ENCODE measurements at places on chromosomes 2 and 18.
A peak's percentile ranks its signal among the peaks of the same experiment; 100 is the strongest.

DNA sequence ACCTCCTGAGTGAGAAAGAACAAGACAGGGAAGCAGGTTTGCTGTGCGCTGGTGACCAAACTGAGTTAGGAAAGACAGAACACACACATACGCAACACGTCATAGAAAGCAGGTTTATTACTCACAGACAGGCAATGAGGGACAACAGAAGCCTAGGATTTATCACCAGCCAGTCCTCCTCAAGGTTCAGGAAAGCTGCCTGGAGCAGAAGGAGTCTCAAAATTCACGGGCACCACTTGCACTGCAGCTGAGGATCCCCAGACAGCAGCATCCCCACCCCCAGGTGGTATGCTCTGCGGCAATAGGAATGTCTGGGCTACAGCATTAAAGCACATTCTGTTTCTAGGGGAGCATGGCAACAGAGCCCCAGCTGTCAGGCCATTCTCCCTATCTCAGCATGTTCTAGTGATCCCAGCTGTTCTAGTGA lies 284.4 kb upstream of the RGPD4 start:
- peak; percentile 4 for DNase-seq

GRCh38 chr18:3924455-3924854 lies 474.5 kb downstream of the TGIF1 start:
- DNase-seq: no peak

- DNase-seq: no peak
Observed at GRCh38 chr18:28078849-28079248, 98.1 kb downstream of the CDH2 start.

DNA sequence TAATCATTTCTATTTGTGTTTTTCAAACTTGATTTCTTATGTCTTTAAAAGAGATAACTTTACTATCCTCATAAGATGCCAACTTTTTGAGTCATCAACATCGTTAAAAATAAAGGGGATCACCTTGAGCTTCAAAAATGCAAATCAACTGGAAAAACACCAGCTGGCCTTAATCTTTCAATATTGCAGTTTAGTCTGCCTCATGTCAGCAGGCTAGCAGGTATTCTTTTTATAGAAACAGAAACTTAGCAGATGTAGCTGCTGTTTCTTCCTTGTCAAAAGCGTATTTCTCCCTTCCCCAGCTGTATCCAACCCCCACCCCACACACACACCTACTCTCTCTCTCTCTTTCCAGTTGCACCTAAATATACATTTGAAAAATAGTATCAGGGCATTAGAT lies 154.1 kb upstream of the ZNF804A start:
- no peak for DNase-seq

GRCh38 chr18:60070631-60071030 lies 170.8 kb downstream of the PMAIP1 start:
- DNase-seq: no peak

DNA sequence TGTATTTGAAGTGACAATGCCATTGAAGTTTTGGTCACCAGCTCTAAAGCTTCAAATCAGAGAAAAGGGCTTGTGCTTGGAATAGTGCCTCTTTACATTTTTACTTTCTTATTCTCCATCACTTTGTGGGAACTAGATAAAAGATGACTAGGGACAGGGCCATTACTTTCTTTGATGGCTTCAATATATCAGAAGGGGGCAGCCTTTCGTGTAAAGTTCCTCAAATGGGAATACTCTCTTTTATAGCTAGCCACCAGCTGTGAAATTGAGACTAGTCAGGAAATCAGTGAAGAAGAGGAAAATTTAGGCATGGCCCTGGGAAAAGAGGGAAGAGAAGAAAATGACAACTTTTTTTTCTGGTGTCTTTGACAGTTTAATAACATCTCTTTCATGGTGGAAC lies 242.5 kb downstream of the DCC start:
- DNase-seq: no peak

DNA sequence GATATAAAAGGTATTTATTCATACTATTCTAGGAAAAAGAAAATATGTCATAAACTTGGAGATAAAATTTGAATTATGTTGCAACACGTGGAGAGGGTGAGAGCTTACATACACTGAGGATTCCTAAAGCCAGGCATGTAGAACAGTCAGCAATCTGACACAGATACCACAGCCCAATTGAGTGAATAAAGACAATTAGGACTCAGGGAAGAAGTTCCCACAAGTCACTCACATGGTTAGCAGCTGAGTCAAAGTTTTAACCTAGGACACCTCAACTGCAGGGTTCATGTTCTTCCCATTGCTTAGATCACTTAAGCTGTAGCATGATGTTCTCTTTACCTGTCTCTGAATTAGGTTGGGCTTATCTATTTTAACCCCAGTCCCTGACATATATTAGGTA lies 189.5 kb downstream of the CMPK2 start:
- no peak for DNase-seq

DNA sequence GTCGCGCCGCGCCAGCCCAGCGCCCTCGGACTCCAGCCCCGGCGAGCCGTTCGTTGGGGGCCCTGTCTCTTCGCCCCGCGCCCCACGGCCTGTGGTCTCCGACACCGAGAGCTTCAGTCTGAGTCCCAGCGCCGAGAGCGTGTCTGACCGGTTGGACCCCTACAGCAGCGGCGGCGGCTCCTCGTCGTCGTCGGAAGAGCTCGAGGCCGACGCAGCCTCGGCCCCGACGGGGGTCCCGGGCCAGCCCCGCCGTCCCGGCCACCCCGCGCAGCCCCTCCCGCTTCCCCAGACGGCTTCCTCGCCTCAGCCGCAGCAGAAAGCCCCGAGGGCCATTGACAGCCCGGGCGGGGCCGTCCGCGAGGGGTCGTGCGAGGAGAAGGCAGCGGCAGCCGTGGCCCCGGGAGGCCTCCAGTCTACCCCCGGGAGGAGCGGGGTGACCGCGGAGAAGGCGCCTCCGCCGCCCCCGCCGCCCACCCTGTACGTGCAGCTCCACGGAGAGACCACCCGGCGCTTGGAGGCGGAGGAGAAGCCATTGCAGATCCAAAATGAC lies 1.4 kb downstream of the PHLPP1 start:
- no peak for DNase-seq

DNA sequence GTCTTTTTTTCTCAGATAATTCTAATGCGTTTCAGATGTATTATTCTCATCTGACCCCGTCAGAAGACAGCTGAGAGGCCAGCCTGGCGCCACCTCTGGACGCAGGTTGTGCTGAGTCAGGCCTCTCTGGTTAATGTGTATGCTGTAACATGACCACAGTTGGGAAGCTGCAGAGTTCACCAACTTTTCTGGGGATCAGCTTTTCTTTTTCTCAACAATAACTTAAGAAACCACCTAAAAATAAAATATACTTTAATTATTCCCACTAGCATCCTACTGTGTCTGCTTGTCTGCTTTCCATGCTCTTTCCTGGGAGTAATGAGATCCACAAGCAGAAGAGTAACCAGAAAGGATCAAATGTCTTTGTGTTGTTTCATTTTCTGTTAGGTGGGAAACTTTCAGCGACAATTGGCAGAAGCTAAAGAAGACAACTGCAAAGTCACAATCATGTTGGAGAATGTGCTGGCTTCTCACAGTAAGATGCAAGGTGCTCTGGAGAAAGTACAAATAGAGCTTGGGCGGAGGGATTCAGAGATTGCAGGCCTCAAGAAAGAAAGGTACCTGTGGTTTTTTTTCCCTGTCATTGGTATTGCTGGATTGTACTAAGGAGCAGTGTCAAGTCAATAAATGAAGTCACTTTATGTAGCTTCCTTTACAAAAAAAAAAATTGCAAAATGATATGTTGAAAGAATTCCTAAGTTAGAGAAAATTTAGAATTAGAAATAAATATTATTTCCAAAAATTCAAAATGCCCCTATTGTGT lies 79.8 kb downstream of the CCDC150 start:
- no peak for DNase-seq

GRCh38 chr2:120231974-120232635 lies 8.9 kb upstream of the TMEM185B start:
- no peak for DNase-seq

Measured in skin of body (tissue), 3 donors.